ENCODE measurements at places on chromosomes 2 and 18. TPM values are rescaled to one million over a fixed set of nuclear protein-coding genes. Genes with fewer than 3 reads are reported as not detected.

GRCh38 chr2:134839649-134840048, 1.2 kb downstream of the ACMSD start:
- no peak for DNase-seq

DNA sequence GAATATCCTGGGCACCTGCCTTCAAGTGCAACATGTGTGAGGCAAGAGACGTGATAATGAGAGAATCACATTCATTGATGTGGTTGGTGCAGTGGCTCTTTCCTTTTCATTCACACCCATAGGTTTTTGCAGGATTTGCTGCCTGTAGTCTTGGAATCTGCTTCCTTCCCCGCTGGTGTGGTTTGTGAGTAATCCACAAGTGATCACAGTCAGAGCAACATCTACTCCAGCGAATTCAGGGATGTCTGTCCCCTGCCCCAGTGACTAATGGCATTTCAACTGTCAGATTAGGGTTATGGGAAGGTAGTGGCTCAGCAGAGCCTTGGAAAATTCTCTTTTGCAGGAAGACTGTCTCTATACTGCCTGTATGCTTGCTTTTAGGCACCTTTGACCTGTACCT, 225.5 kb upstream of the RBMS1 start:
- DNase-seq: no peak

- no peak for DNase-seq
Measured at GRCh38 chr2:201661366-201661765, 18.1 kb upstream of the TMEM237 start.

DNA sequence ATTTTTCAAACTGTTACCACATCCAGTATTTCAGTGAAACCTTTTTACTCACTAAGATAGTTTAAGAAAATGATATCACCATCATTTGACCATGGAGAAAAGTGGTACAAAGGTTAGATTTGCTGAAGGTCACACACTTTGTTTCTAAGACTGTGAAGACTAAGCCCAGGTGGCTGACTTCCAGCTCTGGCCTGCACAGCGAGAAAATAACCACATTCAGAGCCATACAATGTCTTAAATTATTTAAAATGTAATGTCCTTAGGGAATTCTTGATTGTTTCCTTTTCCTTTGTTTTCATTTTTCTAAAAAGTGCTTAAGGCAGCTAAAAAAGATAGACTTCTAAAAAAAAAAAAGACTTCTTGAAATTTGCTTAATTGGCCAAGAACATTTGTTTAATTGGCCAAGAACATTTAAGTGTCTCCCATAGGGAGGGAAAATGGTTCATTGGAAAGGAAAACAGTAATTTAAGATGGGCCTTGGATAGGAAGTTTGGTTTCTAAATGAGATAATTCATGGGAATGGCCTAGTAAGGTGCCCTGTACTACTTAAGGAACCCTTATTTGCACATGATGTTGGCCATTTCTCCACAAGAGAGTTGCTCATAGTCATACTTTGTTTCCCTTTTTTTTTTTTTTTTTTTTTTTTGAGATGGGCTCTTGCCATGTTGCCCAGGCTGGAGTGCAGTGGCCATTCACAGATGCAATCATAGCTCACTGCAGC, 45.2 kb downstream of the CYP1B1 start:
- no peak for DNase-seq

DNA sequence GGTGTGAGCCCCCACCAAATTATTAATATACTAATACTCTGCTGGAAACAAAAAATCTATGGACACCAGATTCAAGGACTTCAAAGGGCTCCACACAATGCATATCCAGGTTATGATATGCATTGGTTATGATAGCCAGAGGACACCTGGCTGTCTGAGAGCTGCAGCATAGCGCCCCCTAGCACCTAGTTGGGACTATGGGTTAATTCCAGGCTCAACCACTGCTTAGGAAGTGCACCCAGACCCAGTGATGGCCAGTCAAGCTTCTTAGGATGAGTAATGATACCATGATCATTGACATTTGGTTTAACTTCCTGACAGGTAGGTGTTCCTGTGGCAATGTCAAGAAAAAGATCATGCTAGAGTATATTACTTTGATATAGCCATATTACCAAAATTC, 3.8 kb upstream of the FRZB start:
- DNase-seq: peak; percentile 45

Gene DPP4
- 22.4 TPM for total RNA-seq

Gene CRACDL
- not detected for total RNA-seq

Gene AMER3
- not detected for total RNA-seq

DNA sequence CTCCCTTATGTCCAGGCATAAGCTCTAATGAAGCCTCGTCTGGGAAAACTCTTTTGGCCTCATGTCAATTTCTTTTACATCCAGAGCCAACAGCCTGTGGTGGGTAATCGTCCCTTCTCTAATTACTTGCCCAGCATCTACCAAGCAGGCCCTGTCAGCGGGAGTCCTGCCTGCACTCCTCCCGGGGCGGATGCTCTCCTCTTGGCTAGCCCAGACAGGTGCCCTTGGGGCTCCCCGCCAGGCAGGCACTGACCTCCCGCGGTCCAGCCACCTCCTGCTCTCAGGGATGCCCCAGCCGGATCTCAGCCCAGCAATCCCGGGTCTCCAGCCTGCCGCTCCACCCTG, 74.2 kb downstream of the NCAPH start:
- no peak for DNase-seq

All from activated CD4-positive, alpha-beta T cell treated with anti-CD3 and anti-CD28 coated beads for 36 hours (primary cell).